ENCODE measurements at places on chromosomes 16 and 17.

DNA sequence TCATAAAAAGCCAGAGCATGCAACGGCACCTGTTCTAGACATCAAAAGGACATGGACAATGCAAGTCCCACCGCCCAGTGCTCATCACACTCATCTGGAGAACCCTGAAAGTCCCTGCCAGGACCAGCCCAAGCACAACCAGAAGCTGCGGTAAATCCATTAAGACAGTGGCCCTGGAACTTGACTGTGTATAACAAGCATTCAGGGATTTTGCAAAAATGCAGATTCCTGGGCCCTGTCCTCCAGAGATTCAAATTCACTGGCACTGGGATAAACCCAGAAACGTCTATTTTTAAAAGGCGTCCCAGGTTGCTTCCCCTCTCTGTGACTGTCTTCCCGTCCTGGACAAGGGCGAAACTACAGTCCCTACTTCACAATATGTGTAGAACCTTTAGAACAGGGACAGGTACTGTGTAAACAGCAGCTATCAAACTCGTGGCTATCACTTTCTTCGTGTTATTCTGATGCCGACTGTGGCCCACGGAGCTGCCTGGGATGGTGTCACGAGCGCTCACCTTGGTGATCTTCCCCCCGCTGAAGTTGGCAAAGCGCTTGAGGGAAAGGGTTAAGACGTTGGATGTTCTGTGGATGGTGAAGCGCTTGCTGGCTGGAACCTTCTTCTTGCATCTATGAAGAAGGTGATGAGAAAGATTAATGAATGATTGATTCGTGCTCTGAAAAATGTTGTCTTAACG lies 22.3 kb downstream of the USP36 start:
- DNase-seq = no peak

DNA sequence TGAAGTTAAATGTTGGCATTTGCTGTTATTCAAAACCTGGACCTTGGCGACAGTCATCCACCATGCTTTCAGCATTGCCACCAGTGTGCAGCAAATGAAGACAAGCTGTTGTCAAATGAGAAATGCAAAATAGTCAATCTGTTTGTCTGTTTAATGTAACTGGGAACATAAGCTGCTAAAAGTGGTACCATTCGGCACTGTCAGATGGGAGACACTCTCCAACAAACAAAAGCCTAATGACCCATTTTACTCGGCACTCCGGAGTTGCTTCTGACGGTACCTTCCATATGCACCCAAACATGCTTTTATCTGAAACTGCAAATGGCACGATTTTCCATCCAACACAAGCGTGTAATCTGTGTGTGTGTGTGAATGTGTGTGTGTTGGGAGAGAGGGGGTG lies 297.8 kb downstream of the MAF start:
- DNase-seq = no peak

DNA sequence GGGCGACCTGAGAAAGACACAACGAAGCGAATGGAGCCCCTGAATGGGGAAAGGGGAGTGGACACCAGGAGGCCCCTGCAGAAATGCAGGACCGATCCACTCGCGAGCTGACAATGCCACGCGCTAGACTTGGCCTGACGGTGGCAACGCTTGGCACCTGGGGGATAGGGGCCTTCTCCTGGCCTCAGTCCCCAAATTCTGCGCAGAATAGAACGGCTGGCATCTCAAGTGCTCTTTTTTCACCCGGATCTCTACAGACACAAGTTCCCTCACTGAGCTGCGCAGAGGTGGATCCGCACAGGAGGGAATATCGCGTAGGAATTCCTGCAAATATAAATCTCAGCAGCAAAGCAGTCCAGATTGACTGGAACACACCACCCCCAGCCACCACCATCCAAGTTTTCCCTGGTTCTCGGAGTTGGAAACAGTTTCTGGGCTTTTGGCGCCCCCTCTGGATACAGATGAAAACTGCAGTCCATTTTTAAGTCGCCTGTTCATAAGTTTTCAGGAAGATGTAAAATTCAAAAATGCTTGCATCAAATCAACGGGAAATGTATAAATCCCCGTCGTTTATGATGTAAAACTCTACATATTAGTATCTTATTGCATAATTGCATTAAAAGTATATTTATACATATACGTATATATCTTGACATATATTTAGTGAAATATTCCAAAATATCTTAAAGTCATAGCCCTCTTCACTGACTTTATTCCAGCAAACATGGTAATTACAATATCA lies 2.3 kb upstream of the SOX9 start:
- no peak for DNase-seq

GRCh38 chr17:39997543-39997942 lies 16.9 kb downstream of the PSMD3 start:
- DNase-seq = no peak

GRCh38 chr16:73347500-73348375 lies 299.8 kb upstream of the ZFHX3 start:
- no peak for DNase-seq

GRCh38 chr17:58755577-58756245 lies at the start of gene PPM1E:
Gene PPM1E, plus strand, starts transcription at chr17:58755854.
- peak; percentile 36 for DNase-seq

GRCh38 chr16:53374800-53375199 lies 59.5 kb upstream of the RBL2 start:
- no peak for DNase-seq

GRCh38 chr16:54341892-54342776 lies 55.5 kb upstream of the IRX3 start:
- DNase-seq = no peak
